Activated gamma-delta T cell (primary cell): ENCODE measurements at places on chromosomes 16 and 17.

GRCh38 chr17:13323990-13324389 lies 277.7 kb downstream of the HS3ST3A1 start:
- DNase-seq: no peak

GRCh38 chr17:75315541-75316243 lies 26.5 kb upstream of the SLC25A19 start:
- DNase-seq: no peak

GRCh38 chr17:924711-925475 lies 54.7 kb downstream of the NXN start:
- DNase-seq: no peak

GRCh38 chr17:47262586-47262985 lies 9.0 kb downstream of the ITGB3 start:
- DNase-seq: no peak

DNA sequence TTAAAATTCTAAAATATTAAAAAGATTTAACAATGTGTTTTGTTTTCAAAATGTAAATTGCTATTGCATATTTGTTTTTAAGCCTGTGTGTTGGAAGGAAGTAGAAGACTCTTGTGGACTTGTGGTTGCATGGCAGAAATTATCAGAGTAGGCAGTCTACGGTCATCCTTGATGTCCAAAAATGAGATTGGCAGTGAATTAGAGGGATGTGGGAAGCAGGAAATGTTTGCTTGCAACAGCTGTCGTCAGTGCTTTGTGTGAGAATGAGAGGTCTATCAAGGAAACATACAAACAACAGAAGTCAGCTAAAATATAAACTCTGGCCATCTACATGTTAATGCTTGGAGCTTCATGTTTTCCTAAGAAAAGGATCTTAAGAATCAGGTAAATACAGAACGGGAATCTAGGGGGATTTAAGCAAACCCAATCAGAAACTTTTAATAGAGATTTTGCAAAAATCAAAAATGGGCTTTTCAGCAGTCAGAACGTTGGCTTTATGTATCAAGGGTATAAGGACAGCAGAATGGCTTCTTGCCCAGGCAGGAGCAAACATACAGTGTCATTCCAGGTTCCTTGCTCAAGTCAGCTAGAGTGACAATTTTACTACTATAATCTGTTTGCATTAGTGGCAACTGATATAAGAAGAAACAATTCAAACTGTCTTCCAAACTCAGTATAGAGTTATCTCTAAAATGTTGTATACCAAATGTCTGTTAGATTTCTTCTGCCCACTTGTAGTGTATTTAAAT lies 196.7 kb downstream of the CYB561 start:
- DNase-seq: no peak

- no peak for DNase-seq
Observed at GRCh38 chr17:32998111-32998886, 6.7 kb downstream of the SPACA3 start.

DNA sequence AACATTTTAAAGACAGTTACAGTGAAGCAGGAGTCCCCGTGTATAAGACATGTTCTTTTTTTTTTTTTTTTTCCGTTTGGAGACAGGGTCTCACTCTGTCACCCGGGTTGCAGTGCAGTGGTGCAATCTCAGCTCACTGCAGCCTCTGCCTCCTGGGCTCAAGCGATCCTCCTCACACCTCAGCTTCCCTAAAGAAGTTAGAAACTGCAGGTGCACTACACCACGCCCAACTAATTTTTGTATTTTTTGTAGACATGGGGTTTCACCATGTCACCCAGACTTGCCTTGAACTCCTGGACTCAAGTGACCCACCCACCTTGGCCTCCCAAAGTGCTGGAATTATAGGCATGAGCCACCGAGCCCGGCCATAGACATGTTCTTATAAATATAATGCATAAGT lies 3.0 kb downstream of the EVI2B start:
- no peak for DNase-seq

- DNase-seq: no peak
Observed at GRCh38 chr16:50050802-50051201, 15.0 kb upstream of the HEATR3 start.

DNA sequence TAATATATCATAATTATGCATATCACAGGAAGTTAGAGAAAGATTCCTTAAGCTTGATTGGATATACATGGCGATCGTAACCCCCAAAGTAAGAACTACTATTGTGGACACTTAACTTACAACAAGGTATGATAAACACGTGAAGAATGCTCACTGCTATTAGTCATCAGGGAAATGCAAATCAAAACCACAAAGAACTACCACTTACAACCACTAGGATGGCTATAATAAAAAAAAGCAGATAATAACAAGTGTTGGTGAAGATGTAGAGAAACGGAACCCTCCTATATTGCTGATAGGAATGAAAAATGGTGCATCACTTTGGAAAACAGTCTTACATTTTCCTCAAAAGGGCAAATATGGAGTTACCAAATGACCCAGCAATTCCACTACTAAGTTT lies 265.9 kb downstream of the SLC39A11 start:
- DNase-seq: no peak

DNA sequence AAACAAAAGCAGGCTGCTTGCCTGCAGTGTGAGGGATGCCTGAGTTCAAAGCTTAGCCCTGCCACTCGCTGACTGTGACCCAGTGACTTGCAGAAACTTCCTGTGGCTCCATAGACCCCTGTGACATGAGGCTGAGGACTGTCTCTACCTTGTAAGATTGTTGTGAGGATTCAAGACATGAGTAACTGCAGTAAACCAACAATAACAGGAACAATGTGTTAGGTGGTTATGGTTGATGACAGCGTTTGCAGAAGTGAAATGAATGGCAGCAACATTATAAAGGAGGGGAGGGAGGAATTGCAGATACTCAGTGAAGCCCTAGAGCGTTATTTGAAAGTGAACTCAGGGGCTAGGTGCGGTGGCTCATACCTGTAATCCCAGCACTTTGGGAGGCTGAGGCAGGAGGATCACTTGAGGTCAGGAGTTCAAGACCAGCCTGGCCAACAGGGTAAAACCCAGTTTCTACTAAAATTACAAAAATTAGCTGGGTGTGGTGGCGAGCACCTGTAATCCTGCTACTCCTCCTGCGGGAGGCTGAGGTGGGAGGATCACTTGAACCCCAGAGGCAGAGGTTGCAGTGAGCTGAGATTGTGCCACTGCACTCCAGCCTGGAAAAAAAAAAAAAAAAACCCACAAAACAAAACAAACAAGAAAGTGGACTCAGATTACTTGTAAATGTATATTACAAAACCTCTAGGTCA lies 33.5 kb upstream of the EMP2 start:
- no peak for DNase-seq

DNA sequence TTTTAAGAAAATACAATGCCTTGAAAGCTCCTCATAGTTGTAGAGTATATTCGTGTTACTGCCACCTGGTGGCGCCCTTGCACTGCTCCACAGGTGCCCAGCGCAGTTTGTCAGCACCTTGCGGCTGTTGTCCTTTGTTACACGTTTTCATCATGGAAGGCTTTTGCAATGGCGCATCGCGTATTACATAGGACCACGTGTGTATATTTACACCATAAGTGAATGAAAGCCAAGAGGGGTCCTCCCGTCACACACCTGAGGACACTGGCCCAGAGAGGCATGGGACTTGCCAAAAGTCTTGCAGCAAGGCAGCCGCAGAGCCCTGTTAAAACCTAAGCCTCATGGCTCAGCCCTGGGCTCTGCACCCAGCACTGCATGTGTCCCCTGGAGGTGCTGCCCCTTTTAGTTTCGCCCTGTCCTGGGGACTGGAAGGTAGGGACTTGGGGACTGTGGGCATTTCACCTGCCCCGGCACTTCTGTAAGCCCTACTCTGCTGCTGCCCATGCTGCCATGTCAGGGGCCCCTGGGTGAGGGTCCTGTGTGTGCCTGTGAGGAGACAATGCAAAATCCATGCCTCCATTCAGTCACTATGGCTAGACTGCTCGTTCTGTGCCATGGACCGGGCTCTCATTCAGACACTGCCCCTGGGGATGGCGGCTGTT lies 24.3 kb downstream of the POLR3E start:
- no peak for DNase-seq

- no peak for DNase-seq
Observed at GRCh38 chr17:70307430-70308225, 138.3 kb downstream of the KCNJ2 start.

DNA sequence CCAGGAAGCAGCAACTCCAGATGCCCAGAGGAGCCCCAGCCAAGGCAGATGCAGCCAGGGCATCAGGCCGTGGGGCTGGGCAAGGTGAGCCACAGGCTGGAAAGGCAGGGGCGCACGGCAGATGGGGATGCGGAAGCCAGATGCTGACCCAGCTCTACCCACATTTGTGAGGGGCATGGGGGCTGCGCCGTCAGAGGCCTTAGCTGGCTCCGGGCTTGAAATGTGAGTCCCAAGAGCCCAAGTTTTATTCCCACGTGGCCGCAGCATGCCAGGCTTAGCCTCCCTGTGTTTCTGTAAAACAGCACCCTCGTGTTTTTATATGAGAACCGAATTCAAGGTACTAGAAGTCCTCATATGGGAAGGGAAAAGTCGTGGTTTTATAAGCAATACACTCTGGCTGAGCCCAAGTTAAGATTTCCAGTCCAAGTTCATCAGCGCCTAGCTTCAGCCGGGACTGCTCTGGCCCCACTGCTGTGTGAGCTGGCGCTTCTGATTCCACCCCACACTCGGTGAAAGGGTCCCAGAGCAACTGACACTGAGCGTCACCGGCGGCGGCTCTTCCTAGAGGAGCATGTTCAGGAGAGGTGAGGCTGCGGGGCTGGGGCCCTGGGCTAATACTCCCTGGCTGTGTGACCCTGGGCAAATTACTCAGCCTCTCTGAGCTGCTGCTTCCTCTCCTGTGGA lies 6.7 kb upstream of the C16orf95 start:
- DNase-seq: no peak

GRCh38 chr17:68461122-68461539 lies 3.8 kb upstream of the WIPI1 start:
- DNase-seq: no peak

DNA sequence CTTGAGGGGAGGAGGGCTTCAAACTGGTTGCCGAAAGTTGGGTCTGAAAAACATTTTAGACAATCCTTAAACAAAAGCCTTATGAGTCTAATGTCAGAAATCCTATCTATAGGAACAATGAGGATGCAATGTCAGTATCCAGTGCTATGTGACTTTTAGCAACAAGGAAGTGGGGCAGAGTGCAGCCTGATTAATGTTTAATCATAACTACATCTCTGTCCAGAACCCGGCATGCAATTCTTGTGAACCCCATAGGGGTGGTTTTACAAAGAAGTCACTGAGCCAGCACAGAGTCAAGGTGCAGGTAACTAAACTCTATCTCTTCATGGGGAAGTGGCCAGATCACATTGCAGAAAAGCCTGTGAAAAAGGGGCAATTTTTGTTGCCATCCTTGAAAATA lies 267.5 kb downstream of the HS3ST4 start:
- DNase-seq: no peak

DNA sequence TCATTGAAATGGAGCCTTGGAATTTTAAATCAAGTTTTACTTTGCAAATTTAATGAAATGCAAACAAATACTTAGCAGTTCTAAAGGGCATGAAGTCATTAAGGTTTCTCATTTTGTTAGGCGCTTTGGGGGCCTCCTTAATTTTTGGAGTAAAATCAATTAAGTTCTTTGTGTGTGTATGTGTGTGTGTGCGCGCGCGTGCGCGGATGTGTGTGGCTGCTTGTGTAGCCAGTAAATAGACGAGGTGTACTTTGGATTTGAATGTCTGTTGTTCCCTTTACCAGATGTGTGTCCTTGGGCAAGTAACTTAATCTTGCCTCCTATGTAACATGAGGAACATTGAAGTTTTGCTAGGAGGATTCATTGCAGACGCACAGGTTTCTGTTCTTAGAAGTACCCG lies 1051.4 kb upstream of the EEF2KMT start:
- no peak for DNase-seq

DNA sequence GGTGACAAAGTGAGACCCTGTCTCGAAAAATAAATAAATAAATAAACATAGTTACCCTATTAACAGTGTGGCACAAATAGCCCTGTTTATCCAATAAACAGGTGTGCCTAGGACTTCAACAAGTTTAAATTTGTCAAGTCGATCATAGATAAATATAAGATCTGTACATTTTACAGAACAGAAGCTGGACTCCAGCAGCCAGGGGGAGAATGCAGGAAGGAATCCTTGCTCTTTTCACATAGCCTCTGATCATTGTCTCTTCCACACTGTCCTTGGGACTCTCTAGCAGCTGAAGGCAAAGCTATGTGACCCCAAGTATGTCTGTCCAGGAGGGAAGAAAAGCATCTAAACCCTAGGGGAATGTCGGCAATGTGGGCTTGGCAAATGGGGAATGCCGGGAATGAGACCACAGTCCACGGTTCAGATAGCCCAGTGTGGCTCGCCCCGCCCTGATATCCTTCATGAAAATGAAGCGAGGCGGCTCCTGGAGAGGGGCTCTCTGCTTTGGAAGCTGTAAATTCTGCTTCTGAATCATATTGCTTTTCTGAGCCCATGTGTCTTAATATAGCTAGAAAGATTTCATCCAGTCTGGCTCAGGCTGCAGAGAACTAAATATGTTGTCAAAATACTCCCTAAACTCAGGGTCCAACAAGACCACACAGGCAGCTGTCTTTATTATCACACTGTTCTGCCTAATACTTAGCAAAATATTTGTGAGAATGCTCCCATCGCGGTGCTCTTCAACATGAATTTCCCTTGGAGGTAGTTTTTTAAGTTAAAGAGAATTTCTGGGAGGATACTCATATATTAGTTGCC lies 24.9 kb upstream of the GRB2 start:
- DNase-seq: no peak

DNA sequence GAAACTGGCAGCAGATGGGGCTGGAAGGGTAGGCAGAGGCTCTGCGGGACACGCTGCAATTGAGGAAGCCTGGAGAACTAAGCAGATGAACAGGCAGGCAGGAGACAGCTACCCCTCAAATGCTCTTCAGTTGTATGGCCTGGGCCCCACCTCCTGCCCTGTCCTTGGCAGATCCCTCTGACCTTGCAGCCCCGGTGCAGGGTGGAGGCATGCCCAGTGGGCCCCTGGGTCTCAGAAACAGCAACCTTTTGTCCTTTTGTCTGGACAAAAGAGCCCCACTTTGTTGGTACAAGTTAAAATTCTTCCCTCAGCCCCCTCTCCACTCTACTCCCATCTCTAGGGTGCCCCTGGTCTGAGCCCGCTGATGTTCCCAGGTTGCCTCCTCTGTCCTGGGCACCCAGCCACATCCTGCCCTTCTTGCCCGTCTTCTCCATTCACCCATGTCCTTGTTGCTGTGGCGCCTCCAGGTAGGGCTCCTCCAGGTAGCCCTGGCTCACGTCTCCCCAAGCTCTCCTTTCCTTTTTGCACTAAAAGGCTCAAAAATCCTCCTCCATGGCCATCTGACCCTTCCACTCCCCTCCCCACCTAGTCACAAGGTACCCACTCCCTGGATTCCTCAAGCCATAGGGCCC lies 136.8 kb downstream of the CLEC16A start:
- DNase-seq: no peak

DNA sequence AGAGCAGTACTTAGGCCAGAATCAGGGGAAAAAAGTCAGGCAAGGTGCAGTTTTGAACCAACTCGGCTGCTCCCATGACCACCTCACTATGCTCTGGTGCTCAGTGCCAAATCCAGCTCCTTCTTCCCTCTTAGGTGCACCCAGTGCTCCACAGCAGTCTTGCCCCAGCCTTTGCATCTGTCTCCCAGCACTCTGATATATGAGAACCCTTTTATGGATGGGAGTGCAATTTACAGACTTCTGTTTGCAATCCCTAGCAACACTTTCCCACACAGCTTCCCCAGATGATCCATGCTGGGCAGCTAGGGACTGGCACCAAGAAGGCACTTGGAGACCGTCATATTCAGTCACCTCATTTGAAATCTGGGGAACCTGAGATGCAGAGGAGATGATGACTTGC lies 267.9 kb upstream of the CCL2 start:
- no peak for DNase-seq
